Stimulated activated CD8-positive, alpha-beta memory T cell treated with anti-CD3 and anti-CD28 coated beads, Interleukin-2, amount 100 ng/mL, for 1 hour (primary cell): ENCODE measurements at places on chromosomes 7 and 10.

DNA sequence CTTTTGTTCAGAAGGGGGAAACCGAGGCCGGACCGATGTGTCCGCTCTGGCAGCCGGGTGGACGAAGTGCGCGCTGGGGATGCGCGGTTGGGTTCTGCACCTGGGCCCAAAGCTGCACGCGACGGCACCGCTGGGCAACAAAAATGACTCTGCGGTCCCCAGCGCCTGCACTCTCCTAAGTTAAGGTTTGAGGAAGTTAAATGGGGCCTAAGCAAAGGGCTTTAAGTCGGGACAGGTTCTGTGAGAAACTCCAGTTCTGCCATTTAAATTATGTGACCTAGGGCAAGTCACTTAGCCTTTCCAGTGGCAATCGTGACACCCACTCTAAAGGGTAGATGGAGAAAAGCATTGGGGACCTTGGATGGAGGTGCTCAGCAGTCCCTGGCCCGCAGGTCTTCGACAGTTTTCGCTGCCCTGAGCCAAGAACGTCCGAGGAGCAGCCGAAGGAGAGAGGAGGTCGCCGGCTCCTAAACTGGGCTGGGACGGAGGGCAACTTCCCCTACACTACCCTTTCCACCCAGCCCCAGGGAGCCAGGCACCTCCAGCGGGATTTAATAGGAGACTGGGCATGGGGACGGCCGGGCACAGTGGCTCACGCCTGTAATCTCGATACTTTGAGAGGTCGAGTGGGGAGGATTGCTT lies 534 bp upstream of the ACBD5 start:
- DNase-seq: no peak

GRCh38 chr7:20348125-20348807 lies 17.6 kb downstream of the ITGB8 start:
- DNase-seq: no peak

GRCh38 chr10:58268454-58268945 lies 462 bp upstream of the CISD1 start:
- no peak for DNase-seq

DNA sequence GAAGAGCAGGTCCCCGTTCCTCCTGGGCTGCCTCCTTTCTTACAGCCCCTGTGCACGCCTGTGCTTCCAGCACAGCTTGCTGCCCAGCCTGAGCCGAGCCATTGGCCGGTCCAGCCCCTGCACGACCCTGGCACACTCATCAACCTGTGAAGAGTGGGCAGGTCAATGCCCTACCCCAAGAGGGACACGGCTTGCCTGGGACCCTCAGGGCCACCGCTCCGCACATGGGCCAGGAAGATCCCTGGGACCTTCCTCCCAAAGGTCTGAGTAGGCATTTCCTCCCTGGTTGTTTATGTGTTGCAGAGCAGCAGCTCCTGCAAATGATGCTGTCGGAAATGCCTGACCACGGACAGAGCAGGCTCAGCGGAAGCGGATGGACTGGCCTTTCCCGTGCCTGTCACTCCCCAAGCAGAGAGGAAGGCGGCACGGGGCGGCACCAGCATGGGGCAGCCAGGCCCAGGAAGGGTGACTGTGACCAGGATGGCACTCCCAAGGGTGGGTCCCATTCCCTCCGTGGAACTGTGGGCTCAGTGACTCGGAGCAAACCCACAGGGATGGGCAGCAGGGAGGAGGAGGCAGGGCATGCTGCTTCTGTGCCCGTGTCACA lies 252.5 kb downstream of the TNS3 start:
- DNase-seq: no peak

DNA sequence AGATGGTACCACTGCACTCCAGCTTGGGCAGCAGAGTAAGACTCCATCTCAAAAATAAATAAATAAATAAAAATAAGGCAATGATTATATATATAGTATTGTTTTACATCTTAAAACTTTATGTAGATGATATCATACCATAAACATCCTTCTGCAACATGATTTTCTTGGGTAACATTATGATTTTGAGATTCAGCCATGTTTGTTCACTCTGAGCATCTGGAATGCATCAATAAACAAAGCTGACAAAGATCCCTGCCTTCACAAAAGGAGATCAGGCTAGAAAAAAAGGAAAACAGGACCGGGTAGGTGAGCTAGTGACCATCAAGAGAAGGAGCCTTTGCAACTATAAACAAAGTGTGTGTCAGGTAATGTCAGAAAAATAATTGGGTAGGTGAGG lies 31.9 kb upstream of the KAT6B start:
- DNase-seq: no peak
